ENCODE measurements at places on chromosomes 12 and 14. TPM values are rescaled to one million over a fixed set of nuclear protein-coding genes. Genes with fewer than 3 reads are reported as not detected.

- H3K4me3 ChIP-seq, result no peak overlapping the region
- H3K27ac ChIP-seq, result no peak overlapping the region
- DNase-seq, result no peak
- H3K4me1 ChIP-seq, result no peaks in the 10 kb centered on the region
- H3K27me3 ChIP-seq, result peaks cover 11% of the 10 kb centered on the region
Observed at GRCh38 chr12:26229910-26230309, 34.5 kb downstream of the SSPN start.

DNA sequence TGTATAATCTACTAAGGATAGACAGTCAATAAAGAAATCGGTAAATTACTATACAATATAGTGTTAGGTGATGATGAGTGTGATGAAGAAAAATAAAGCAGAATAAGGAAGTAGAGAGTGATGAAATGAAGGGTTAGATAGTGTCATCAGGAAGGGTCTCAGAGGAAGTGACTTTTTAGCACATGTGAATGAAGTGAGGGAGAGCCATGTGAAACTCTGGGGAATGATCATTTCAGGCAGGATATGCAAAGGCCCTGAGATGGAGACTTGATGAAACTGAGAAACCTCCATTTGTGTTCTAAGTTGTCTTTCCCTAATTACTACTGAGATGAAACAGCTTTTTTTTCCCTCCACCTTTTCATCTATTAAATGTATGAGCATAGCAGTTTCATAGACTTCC, 19.4 kb upstream of the GNPTAB start:
- no peak for DNase-seq
- H3K27ac ChIP-seq, result no peak overlapping the region
- no peaks in the 10 kb centered on the region for H3K4me1 ChIP-seq
- no peaks in the 10 kb centered on the region for H3K27me3 ChIP-seq
- H3K4me3 ChIP-seq, result no peak overlapping the region

DNA sequence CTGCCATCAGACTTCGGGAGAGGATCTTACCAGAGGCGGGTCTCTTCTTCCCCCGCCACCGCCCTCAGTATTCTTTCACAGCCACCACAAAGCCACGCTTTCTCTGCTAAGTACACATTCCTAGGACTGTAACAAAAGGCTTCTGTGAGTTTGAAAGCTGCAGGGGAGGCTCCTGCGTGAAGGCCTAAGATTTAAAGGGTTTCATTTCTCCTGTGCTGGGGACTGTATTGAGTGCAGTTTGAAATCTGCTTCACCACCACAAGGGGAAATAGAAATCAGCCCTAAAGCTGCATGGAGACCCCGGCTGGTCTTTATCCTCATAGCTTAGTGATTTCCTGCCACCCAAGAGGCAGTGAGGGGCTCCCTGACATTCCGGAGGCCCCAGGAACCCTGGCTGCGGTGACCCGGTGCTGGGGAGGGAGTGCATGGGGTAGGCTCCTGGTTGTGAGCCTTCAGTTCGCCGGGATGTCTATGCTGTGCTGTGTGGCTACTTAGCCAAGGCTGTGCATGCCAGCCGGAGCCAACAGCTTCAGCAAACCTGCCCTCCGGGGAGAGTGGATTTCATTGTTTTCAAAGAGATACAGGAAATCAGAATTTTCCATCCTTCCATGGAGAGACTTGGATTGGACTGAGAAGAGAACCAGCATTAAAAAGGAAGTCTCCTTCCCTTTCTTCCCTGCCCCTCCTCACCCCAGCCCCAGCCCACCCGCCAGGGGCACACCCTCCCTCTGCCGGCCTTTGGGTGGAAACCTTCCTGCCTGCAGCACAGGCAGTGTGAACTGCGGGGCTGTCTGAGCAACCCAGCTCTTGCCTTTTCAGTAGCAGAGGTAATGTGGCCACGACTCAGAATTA, 163.3 kb downstream of the ETV6 start:
- H3K27ac ChIP-seq, result no peak overlapping the region
- no peaks in the 10 kb centered on the region for H3K36me3 ChIP-seq
- peaks cover 3% of the 10 kb centered on the region for H3K4me1 ChIP-seq
- peak overlapping the region; percentile 20 for H3K4me3 ChIP-seq

DNA sequence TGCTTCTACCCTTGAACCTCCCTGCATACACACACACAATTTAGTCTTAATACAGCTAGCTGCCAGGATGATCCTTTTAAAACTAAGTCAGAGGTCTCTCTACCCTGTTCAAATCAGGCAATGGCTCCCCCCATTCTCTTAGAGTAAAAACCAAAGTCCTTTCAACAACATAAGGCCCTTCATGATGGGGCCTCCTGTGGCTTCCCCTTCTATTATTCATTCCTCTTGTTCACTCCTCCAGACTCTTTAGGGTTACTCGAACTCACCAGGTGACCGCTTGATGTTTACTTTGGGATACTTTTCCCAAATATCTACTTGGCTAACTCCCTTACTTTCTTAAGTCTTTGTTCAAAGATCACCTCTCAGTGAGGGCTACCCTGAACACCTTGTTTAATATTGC, 30.4 kb downstream of the DENND5B start:
- no peak for DNase-seq
- no peak overlapping the region for H3K4me3 ChIP-seq
- H3K4me1 ChIP-seq, result no peaks in the 10 kb centered on the region
- no peak overlapping the region for H3K27ac ChIP-seq
- H3K36me3 ChIP-seq, result no peaks in the 10 kb centered on the region

The RASSF8 gene
- 0.73 TPM for total RNA-seq

GRCh38 chr14:95319312-95320077, at the start of gene CLMN:
CLMN (minus strand) TSS chr14:95319908; CDS start chr14:95319792, 116 bp downstream.
- peak within 1 kb of the TSS; percentile 49 for H3K4me3 ChIP-seq
- H3K36me3 ChIP-seq, result no peaks in the 10 kb centered on the region
- no peak within 1 kb of the TSS for H3K27ac ChIP-seq
- peak; percentile 7 for DNase-seq

The SIX4 gene
- total RNA-seq, result not detected

GRCh38 chr12:15629108-15629507, 160.1 kb downstream of the EPS8 start:
- H3K27ac ChIP-seq, result no peak overlapping the region
- H3K27me3 ChIP-seq, result no peaks in the 10 kb centered on the region
- H3K4me1 ChIP-seq, result no peaks in the 10 kb centered on the region
- no peaks in the 10 kb centered on the region for H3K36me3 ChIP-seq
- no peak overlapping the region for H3K4me3 ChIP-seq

DNA sequence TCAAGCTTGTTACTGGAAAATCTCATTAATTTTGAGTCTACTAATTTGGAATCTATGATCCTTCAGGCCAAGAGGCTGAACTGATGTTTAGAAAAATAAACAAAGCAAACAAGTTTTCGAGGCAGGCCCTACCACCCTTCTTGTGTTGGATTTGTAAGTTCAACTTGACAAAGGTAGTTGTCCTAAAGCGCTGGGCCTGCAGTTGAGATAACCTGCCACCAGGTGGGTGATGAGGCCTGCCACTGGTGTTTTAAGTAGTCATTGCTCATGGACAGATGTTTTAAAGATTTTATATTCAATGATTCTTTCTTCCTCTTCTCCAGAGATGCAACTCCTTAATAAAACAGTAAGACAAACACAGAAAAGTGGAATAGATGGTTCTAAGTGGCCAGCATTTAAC, 19.4 kb downstream of the ACVRL1 start:
- H3K27me3 ChIP-seq, result no peaks in the 10 kb centered on the region
- no peaks in the 10 kb centered on the region for H3K36me3 ChIP-seq
- peaks cover 10% of the 10 kb centered on the region for H3K4me1 ChIP-seq
- no peak overlapping the region for H3K4me3 ChIP-seq
- peak; percentile 32 for DNase-seq

All from T-cell (primary cell).